ENCODE measurements at places on chromosomes 2 and 18.

GRCh38 chr2:198660501-198660900 is 797.2 kb downstream of the SATB2 start:
- DNase-seq: no peak

- no peak for DNase-seq
Measured at GRCh38 chr2:26645762-26646161, 4.6 kb upstream of the CIB4 start.

DNA sequence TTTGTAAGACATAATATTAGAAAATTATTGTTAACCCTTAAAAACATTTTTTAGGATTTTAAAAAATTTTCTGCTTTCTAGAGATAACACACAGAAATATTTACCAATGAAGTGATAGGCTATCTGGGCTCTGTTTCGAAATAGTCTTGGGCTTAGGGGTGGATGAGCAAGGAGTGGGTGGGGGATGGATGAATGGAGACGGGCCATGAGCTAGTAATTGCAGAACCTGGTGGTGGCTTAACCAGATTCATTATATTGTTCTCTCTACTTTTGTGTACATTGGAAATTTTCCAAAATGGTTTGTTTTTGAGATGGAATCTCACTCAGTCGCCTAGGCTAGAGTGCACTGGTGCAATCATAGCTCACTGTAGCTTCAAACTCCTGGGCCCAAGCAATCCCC is 89.6 kb downstream of the TCF7L1 start:
- no peak for DNase-seq

DNA sequence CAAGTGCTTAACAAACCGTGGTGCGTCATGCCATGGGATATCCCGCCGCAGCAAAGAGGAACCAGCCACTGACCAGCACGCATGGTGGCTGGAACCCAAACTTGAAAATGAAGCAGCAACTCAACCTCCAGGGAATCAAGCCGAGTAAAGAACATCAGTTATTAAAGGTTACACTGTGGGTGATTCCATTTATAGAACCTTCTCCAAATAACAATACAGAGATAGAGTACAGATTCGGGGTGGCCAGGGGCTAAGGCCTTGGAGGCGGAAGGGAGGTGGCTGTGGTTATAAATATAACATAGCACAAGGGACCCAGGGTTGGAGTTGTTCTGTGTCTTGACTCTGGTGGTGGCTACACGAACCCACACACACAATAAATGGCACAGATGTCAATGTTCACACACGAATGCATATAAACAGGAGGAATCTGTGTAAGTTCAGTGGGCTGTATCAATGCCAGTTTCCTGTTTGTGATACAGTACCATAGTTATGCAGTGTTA is 123.1 kb downstream of the EIPR1 start:
- DNase-seq: no peak

DNA sequence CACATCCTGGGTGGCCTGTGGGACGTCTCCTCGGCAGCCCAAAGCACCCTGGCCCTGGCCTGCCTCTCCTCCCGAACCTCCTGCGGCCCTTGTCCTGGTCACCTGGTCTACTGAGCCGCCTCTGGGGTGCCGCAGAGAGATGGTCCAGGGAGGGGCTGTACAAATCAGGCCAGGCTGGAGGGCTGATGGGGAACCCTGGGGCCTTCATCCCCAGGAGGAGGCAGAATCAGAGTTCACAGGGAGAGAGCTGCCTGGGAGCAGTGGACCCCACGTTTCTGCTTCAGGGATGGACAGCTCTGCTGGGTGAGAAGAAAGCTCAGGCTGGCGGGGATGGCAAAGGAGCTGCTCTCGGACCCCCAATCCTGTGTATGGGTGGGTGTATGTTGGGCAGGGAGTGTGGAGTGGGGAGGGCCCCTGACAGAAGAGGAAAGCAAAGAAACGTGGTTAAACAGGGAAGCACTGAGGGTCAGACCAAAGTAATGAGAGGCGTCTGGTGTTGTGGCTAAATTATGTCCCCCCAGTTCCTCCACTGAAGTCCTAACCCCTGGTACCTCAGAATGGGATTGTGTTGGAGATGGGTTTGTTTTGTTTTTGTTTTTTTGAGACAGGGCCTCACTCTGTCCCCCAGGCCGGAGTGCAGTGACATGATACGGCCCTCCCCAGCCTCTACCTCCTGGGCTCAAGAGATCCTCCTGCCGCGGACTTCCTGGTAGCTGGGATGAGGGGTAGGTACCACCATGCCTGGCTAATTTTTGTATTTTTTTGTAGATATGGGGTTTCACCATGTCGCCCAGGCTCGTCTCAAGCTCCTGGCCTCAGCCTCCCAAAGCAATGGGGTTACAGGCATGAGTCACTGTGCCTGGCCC is 73.4 kb upstream of the SMAD7 start:
- no peak for DNase-seq

GRCh38 chr18:74976331-74976909 is 232.5 kb downstream of the PTGR3 start:
- no peak for DNase-seq

DNA sequence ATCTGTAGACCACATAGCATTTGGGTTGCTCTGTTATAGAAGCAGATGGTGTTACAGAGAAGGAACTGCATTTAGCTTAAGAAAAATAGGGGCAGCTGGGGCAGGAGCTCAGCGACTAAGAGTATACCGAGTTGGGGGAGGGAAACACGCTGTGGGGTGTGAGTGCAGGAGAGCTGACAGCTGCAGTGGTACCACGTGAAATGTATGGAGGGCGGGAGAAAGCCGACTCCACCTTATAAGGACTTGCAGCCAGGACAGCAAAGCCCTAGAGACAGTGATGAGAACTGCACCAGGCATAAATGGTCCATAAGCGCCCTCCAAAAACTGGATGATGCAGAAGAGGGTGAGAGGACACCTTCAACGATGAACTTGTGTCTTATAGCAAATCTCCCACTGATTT is 237.6 kb downstream of the PRKCE start:
- DNase-seq: no peak

GRCh38 chr18:50935493-50936191 is 32.2 kb upstream of the ELAC1 start:
- no peak for DNase-seq
